ENCODE measurements at places on chromosomes 13 and 19. TPM values are rescaled to one million over a fixed set of nuclear protein-coding genes. Genes with fewer than 3 reads are reported as not detected.

Gene CNFN
- 8.2 TPM for total RNA-seq

Gene AXL
- 66.0 TPM for total RNA-seq

Gene KIR3DL1
- not detected for total RNA-seq

Gene ICAM1
- total RNA-seq = 1.2 TPM

All from placental epithelial cell (primary cell).